Brain (organoid and tissue), 16 donors: ENCODE measurements at places on chromosomes 5 and 9. TPM values are rescaled to one million over a fixed set of nuclear protein-coding genes. Genes with fewer than 3 reads are reported as not detected.
A peak's percentile ranks its signal among the peaks of the same experiment; 100 is the strongest.

DNA sequence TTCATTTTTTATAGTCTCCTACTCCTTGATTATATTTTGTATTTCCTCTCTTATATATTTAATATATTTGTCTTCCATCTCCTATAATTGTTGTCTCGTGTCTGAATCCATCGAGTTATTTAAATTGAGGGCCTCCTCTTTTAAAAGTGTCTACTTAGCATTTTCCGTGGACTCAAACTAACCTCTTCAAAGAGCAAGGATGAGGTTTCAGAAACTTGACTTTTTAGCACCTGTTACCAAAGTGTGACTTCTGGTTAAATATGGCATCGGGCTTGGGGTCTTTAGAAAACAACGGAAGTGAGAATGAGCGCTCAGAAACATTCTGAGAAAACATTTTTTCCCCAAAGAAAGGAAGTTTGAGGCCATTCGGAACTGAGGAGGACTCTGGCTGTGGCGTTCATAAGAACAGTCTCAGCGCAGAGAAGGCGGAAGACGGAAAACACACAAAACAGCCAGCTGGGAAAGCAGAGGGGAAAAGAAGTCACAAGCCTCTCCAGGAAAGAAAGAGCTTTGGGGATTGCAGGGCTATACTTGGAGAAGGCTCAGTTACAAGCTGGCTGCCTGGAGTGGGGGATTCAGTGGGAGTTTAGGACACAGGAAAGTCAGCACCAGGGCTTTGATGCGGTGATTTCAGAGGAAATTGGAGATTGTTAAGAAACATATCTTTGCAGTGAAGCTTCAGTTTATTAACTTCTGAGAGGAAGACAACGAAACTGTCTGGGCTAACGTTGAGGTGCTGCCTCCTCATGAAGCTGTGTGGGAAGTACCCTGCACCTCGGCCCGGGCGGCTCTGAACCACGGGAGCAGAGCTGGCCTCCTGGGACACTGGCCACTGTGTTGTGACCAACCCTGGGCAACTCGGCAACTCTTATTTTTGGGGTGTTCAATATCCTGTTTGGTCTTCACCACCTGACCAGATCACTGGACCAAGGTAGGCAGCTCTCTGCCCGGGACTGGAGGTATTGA is 25.1 kb upstream of the IRX2 start:
- no peak for DNase-seq

DNA sequence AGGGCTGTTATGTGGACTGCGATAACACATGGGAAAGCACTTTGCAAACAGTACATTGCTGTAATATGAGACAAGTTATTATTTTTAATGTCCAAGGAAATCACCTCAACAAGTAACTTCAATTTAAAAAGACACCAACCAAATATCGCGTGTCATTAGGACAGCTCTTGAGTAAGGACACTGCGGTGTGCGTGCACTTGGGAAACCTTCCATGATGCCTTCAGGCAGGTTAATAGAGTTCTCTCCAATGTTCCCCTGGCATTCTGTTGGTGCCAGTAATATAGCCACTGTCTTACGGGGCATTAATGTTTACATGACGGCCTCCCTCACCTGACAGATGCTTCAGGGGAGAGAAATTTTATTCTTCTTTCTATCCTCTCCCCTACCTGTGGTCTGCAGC is 42.9 kb downstream of the TTLL11 start:
- no peak for DNase-seq

- peak; percentile 84 for DNase-seq
These were observed 43.1 kb upstream of the RXRA start for GRCh38 chr9:134283111-134283515.

- peak; percentile 2 for DNase-seq
These were observed 29.5 kb downstream of the C5orf15 start for GRCh38 chr5:133938929-133939328.

DNA sequence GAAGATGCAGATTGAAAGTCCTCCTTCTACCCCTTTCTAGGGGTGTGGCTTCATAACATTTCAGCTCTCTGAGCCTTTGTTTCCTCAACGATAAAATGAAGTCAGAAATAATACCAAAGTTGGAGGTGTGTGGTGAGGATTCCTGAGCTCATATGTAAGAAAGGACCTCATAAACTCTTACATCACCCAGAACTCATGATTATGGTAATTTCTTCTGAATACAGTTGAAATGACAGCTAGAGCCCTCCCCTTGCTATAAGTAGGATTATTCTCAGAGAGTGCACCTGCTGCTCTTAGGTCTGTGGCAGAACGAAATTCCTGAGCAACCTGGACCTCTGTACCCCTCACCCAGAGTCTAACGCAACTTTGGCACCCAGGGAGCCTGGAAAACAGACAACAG is 291.4 kb upstream of the KLF4 start:
- no peak for DNase-seq

DNA sequence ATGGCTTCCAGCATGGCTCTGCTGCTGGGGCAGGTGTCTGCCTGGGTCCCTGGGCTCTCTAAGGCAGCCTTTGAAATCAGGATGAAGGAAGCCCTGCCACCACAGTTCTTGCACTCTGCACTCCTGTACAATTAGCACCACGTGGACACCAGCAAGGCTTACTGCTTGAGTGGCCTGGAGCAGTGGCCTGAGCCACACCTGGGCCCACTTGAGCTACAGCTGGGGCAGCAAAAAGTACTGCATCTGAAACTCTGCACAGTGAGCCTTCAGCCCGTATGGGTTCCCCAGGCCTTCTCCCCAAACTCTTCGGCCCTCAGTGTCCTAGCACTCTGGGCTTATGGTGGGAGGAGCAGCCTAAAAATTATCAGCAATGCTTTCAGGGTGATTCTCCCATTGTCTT is 8.0 kb upstream of the INIP start:
- DNase-seq: no peak

DNA sequence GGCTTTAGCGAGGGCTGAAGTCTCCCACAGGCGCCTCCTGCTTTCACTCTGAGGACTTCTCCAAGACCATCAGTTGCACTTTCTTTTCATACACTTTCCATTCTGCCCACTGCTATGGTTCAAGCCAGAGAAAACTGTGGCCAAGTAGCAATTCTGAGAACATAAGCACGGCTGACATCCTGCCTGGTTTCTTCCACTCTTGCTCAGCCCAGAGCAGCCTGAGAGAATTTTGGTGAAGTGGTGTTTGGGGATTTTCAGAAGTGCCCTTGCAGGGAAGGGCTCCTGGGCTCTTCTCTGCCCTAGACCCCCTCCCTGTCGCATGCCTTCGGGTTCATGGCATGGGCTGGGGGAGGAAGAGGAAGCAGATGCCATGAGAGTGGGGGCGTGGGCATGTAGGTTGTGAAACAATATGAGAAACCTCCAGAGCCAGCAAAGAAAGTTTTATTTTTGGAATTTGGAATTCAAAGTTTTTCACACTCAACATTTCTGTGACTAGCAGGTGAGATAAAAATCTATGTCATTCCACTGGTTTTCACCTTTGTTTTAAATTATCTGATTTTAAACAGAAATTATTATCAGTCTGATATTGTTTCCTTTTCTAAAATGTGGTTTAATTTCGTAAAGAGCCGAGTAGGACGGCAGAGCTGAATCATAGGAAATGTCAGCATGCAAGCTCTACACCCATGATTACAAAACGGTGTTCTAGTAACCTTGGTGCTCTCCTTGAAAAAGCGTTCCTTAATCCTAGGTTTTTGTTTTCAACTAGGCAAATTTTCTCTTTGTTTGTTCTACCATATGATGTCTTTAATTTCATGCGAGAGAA is 27.8 kb upstream of the TNFSF8 start:
- DNase-seq: no peak

- no peak for DNase-seq
These were observed 691.0 kb downstream of the PTPRD start for GRCh38 chr9:9921805-9922204.

DNA sequence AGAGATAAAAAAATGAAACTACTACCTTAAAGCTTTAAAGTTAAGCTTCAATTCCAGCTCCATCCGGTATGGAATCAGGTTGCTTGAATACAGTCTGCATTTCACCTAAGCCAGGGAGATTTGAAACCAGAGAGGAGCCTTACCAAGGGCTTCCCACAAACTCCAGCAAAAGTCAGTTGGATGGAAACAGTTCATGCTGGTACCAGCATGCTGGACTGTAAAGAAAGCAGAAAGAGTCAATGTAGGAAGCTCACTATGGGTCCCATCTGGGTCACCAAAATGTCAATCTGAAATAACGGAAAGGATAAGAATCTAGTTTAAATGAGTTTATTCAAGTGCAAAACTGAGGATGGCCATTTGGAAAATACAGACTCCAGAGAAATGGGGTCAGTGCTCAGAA is 65.3 kb downstream of the CDO1 start:
- DNase-seq: no peak

- no peak for DNase-seq
These were observed 215.0 kb downstream of the GAPVD1 start for GRCh38 chr9:125476645-125477044.

DNA sequence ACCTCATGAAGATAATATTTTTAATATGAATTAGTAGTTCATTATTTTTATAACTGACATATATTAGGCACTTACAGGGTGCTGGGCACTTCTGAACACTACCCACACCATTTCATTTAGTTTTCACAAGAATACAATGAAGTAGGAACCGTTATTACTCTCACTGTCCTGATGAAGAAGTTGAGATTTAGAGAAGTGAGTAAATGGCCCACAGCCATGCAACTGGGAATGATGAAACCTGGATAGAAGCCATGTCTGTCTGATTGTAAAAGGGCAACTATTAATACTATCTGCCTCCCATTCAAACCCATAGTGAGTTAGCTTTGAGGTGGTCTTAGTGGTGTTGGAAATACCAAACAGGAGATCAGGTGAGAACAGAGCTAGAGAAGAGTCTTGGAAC is 29.6 kb upstream of the OTULINL start:
- no peak for DNase-seq

GRCh38 chr5:131221888-131222287 is 42.0 kb upstream of the CDC42SE2 start:
- DNase-seq: no peak

DNA sequence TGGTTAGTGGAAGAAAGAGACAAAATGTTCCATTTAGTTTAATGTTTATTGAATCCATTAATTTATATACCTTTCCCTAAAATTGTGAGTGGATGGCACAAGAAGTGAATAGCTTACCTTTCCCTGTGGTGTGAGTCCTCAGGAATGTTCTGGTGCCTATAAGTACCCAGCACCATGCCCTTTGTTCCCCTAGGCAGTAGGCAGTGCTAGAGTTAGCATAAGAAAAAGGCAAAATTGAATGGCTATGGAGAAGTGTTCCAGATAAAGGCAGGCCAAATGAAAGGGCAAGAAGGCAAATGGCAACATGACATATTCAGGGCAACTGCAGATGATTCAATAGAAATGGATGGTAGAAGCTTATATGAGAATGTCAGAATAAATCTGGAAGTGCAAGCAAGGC is 370.8 kb upstream of the PTGER4 start:
- DNase-seq: no peak

The SPINK4 gene
- not detected for polyA plus RNA-seq

The CCDC180 gene
- 1.4 TPM for polyA plus RNA-seq

The GFPT2 gene
- polyA plus RNA-seq: 3.2 TPM
